ENCODE measurements at places on chromosomes 7 and 10.
A peak's percentile ranks its signal among the peaks of the same experiment; 100 is the strongest.

- no peak for DNase-seq
These were observed 608.4 kb upstream of the KCND2 start for GRCh38 chr7:119664601-119665000.

GRCh38 chr10:9244864-9245263 lies 1190.4 kb downstream of the GATA3 start:
- DNase-seq: no peak

DNA sequence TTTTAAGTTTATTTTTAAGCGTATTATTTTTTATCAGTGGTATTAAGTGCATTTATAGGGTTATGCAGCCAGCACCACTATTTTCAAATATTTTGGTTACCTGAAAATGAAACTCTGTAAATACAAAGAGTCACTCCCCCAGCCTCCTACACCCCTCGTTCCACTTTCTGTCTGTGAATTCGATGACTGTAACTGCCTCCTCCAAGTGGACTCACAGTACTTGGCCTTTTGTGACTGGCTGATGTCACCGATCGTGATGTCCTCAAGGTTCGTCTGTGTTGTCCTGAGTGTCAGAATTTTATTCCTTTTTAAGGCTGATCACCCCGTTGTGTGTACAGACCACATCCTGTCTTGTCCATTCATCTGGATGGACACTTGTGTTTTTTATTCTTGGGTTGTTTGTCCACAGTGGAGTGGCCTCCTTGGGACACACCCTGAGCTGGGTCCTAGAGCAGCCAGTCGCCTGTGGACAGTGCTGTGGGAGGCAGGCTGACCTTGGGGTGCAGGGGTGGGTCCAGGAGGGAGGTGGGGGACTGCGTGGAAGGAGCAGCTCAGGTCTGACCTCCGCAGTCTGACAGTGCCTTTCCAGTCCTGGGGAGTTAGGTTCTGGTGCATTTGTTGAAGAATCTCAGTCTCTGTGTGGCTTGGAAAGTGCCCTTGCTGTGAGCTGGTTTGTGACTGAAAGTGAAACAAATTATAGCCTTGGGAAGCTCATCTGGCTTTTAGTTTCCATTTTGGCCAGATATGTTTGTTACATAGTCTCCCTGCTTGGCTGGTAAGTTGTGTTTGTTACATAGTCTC lies 6.9 kb downstream of the MTG1 start:
- peak; percentile 72 for DNase-seq

- DNase-seq: no peak
These were observed 21.1 kb upstream of the SH2D4B start for GRCh38 chr10:80516506-80517075.

DNA sequence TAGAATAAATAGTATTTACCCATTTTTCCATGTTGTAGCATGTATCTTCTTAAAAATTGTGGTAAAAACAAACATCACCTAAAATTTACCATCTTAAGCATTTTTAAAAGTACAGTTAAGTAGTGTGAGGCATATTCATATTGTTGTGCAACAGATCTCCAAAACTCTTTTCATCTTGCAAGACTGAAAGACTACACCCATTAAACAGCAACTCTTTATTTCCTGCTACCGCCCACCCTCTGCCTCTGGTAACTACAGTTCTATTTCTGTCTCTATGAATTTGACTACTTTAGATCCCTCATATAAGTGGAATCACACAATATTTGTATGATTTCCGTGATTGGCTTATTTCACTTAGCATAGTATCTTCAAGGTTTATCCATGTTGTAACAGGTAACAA lies 40.0 kb upstream of the AGBL3 start:
- no peak for DNase-seq

All from GM13977 (cell line).